ENCODE measurements at places on chromosomes 3 and 15.

DNA sequence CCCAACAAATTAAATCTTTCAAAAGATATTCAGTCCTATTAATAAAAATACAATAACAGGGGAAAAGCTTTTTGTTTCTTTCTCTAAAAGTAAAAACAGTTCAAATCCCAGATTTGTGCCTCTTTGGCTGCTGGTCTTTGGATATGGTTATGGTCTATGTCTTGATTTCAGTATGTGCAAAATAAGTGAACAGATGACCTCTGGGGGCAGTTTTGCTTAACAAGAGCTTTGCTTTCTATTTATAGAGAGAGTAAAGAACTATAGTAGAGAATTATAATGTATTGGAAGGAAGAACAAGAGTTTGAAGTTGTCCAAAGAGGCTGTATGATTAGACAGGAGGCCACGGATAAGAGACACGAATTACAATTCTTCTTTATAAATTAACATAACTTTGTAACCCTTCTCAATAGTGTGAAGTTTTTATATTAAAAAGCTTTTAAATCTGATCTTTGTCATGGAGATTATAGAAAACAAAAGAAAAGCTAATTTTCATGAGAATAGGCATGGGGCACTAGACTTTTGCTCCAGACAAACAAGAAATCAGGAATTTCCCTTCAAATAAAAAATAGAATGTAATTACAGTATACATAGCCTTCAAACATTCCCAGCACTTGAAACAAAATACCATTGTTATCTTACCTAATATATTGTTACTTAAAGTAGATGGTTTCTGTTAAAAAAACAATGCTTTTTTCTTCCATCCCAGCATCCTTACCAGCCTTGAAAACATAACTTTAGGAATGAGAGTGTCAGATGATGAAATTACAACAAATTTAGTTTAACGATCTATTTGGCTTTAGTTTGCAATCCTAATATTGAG is 432.7 kb upstream of the ARHGEF26 start:
- DNase-seq: no peak

DNA sequence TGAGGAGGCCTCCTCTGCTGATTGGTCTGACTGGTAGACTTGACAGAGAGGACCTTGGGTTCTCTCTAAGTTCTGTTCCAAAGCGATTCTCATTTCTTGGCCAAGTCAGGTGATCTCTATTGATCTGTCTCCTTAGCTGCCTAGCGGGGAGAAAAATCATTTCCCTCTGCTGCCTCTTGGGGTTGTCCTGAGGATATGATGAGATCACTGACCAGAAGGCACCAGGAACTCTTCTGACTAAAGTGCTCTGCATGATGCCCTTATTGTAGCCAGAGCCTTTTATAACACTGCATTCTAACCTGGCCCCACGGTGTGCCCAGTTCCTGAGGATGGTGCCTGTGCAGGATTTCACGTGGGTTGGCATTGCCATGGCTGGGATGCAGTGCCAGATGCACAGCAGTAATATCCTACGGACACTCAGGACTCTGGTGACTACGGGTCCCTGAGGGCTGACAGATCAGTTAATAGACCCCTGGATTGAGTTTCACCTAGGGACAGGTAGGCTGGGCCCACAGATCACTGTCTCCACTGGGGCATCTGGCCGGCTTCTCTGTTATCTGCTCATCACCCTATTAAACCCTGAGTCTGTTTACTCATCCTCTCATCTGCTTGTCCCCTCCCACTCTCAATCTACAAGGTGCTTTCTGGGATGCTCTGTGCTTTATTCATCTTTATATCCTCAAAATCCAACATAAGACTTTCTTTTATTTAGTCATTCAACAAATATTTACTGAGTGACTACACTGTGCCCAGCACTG is 3.9 kb upstream of the HEG1 start:
- no peak for DNase-seq

GRCh38 chr15:58161436-58161930 is 23.3 kb downstream of the AQP9 start:
- no peak for DNase-seq

- DNase-seq: no peak
Observed at GRCh38 chr15:58994906-58995453, 7.5 kb downstream of the RNF111 start.

GRCh38 chr3:49500732-49501609 is 30.9 kb downstream of the DAG1 start:
- DNase-seq: no peak

DNA sequence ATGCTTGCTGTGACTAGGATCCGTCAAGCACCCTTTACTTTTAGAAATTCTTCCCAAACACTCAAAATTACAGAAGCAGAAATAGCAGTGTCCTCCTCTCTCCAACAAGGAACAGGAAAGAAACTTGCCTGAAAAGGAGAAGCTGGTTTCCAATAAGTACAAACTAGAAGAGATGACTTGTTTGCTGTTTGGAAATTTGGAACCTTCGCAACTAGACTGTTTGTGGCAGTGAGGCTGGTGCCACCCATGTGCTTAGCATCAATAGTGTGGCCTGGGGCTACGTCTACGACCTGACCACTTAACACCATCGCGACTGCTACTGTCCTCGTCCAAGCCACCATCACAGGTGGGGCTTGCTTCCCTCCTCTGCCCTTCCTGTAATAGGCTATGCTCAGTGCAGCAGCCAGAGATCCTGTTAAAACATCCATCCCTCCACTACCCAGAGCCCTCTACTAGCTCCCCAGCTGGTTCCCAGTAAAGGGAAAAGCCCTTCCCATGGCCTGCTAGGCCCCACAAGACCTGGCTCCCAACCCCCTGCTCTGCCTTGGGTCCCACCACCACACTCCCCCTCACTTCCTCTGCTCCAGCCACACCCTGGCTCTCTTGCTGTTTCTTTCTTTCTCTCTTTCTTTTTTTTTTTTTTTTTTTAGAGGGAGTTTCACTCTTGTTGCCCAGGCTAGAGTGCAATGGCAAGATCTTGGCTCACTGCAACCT is 52.6 kb upstream of the CCR2 start:
- DNase-seq: no peak

Measured in GM06990 (cell line).